Astrocyte of the spinal cord (primary cell): ENCODE measurements at places on chromosomes 3 and 15.

GRCh38 chr15:100186366-100186765, 155.4 kb downstream of the ADAMTS17 start:
- no peak for DNase-seq

- no peak for DNase-seq
These were observed 107.6 kb downstream of the LRRK1 start for GRCh38 chr15:101026656-101027272.

- DNase-seq = no peak
These were observed 265.0 kb downstream of the ZPLD1 start for GRCh38 chr3:102699819-102700140.

GRCh38 chr3:60133269-60134162, 1083.7 kb upstream of the CFAP20DC start:
- DNase-seq = no peak

- no peak for DNase-seq
These were observed 46.1 kb upstream of the MRPS22 start for GRCh38 chr3:139297588-139298311.
